ENCODE measurements at places on chromosomes 5 and 9. TPM values are rescaled to one million over a fixed set of nuclear protein-coding genes. Genes with fewer than 3 reads are reported as not detected.

The QRFP gene
- total RNA-seq = not detected

The EDIL3 gene
- total RNA-seq = 0.12 TPM

The MCTP1 gene
- 9.5 TPM for total RNA-seq

The TAS2R1 gene
- total RNA-seq = not detected

The STK32A gene
- 0.13 TPM for total RNA-seq

The FGF1 gene
- 0.24 TPM for total RNA-seq

The NKD2 gene
- 25.5 TPM for total RNA-seq

The OR1J2 gene
- not detected for total RNA-seq

The GALNT12 gene
- total RNA-seq = 3.2 TPM

The OMD gene
- not detected for total RNA-seq

The CHSY3 gene
- 0.07 TPM for total RNA-seq

The SAPCD2 gene
- 21.6 TPM for total RNA-seq

The IFNK gene
- total RNA-seq = not detected

The CDC20B gene
- total RNA-seq = 0.07 TPM

The CSF2 gene
- total RNA-seq = 0.23 TPM

The CATSPER3 gene
- 0.15 TPM for total RNA-seq

The GAS1 gene
- 0.09 TPM for total RNA-seq

The SH3PXD2B gene
- total RNA-seq = 16.2 TPM

The GABRB2 gene
- total RNA-seq = not detected

The CCDC107 gene
- total RNA-seq = 33.7 TPM

The VCP gene
- total RNA-seq = 259 TPM

The TSPAN17 gene
- 65.4 TPM for total RNA-seq

The IFNA21 gene
- not detected for total RNA-seq

The PITX1 gene
- 30.9 TPM for total RNA-seq

The RNF208 gene
- total RNA-seq = 1.8 TPM

The NTRK2 gene
- 0.02 TPM for total RNA-seq

The FAM151B gene
- 1.7 TPM for total RNA-seq

The FGD3 gene
- total RNA-seq = 0.16 TPM

The PCDHGA8 gene
- 0.02 TPM for total RNA-seq

The ISCA1 gene
- 42.7 TPM for total RNA-seq

The GARIN3 gene
- total RNA-seq = not detected

The BAAT gene
- total RNA-seq = 0.31 TPM

The PCDHA11 gene
- total RNA-seq = 0.24 TPM

The NSG2 gene
- not detected for total RNA-seq

The TPPP gene
- 6.6 TPM for total RNA-seq

The IL3 gene
- total RNA-seq = not detected

The XRCC4 gene
- 9.2 TPM for total RNA-seq

The ADGRV1 gene
- total RNA-seq = 0.50 TPM

The ROPN1L gene
- total RNA-seq = 2.3 TPM

The GPR107 gene
- total RNA-seq = 25.3 TPM

The CCL27 gene
- 0.33 TPM for total RNA-seq

The NUTM2G gene
- not detected for total RNA-seq

The PPP1R2B gene
- total RNA-seq = 0.13 TPM

The FAM174A gene
- total RNA-seq = 14.0 TPM

The ACSL6 gene
- 0.10 TPM for total RNA-seq

The PRLR gene
- total RNA-seq = 0.15 TPM

Measured in A549 treated with AZD2906 at 1 μM for 4 hours (cell line).